ENCODE measurements at places on chromosomes 2 and 18.

GRCh38 chr2:230323385-230324106 is 3.4 kb upstream of the SP140L start:
- DNase-seq: no peak

DNA sequence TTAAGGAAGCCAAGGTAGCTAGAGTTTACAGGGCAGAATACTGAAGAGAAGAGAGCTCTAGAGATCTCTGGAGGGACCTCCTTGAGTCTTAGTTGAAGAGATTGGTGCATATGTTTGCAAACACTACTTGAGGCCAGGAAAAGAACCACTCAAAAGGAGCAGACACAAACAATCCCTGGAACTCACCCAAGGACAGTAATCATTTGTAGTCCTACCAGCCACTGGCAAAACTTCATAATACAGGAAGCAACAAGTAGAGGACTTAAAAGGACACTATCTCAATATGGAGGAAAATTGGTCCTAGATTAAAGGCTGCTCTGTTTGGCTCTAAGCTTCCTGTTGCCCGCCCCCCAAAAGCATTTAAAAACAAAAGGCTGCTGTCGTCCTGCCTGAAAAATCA is 46.9 kb upstream of the UBXN4 start:
- DNase-seq: no peak

- no peak for DNase-seq
Measured at GRCh38 chr18:39840856-39841481, 2114.1 kb upstream of the PIK3C3 start.

DNA sequence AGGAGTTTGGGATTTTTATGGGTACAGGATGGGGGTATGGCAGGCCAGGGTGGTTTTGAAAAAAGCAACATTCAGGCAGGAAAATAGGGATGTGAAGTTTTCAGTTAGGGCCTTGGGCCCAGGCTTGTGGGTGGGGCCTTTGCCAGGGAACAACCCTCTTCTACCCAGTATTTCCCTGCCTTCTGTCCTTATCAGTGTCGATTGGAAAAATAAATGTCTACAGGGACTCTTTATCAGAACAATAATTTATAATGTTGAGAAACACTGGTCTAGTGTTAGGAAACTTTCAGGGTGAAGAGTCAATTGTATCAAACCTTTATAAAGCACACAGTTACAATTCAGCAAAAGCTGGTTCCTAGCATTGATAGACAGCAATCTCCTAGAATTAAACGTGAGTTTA is 214.1 kb upstream of the NABP1 start:
- no peak for DNase-seq

DNA sequence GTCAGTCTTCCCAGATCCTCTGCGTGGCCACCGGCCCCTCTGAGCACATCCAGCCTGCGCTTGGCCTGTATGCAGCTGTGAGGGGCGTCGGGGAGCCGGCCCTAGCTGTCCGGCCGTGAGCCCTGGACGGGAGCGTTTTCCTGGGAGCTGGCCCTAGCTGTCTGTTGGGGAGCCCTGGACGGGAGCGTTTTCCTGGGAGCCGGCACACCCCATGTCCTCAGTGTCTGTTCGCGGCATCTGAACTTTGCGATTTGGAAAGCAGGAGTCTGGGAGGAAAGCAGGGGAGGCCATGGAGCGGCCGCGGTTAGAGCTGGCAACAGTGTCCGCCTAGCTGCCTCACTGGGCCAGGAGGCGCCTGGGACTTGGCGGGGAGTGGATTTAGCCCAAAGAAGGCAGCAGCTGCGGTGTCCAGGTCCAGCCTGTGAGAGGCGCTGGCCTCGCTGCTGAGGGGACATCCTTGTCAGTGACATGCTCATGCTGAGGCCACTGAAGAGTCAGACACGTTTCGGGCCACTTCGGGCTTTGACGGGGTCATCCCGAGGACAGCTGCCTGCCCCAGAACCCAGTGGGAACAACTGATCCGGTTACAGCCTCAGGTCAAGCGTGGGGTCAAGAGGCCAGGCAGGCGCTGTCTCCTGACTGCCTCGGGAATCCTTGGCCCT is 75.8 kb downstream of the KCNG2 start:
- no peak for DNase-seq

GRCh38 chr2:121532347-121532766 is 1.7 kb downstream of the RNU4ATAC start:
- peak; percentile 32 for DNase-seq

DNA sequence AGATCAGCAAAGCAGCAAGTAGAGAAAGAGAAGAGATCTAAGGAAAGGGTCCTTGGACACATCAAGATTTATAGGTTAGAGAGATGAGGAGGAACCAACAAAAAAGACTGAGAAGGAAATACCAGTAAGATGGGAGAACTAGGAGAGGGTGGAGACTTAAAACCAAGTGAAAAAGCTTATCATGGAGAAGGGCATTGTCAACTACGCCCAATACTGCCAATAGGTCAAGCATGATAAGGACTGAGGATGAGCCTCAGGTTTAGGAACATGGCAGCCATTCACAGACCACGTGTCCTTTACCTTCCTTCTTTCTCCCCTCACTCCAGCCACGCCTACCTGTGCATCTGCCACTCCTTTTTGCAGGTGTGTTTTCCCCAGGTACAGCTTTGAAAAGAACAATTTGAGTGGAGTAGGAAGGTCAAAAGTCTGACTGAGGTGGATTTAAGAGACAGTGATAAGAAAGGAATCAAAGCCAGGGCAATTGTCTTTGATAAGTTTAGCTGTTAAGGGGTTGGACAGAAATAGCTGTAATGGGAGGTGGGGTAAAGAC is 238.7 kb downstream of the STK39 start:
- no peak for DNase-seq

DNA sequence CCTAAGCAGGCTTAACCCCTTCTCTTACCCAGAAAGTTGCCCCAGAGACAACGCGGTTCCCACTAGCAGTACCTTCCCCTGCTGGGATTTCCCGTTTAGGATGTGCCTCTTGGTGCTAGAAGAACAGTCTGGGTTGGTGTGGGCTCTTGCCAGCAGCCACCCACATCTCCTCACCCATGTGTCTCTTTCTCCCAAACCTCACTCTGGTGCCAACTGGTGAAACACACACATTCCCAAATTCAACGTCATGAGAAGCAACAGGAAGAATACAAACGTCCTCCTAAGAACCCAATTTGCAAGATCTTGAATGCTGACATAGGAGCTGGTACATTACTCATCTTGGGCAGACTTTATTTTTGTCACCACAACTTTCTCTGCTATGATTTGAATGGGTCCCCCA is 36.2 kb downstream of the DIPK1C start:
- DNase-seq: no peak

DNA sequence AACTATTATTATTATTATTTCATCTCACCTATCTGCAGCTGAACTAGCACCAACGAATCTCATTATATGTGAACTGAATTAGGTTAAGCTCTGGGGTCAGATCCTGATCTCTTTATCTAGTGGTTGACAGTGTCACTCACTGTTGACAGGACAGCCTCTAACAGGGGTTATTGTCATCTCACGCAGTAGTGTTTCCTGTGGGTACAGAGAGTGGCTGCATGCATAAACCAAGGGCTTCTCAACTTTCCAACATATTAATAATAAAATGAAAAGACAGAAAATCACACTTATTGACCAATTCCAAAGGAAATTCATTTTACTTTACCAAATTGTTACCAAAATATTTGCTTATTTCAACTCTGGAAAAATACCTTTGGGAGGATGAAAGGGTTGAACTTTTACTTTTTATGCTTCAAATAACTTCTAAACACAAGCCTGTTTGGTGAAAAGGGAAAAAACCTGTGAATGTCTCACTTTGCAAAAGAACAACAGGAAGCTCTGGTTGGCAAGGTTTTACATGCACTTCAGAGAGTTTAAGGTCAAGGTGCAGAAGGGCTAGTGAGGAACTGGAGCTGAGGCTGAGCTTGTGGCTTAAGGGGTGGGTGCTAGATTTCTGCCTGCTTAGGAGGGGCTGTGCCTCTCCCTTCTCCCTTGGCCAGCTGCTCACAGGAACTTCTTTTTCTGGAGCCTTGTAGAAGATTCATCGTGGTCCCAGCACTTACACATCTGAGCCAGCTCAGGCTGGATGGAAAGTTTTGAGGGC is 72.6 kb downstream of the CTAGE1 start:
- no peak for DNase-seq

DNA sequence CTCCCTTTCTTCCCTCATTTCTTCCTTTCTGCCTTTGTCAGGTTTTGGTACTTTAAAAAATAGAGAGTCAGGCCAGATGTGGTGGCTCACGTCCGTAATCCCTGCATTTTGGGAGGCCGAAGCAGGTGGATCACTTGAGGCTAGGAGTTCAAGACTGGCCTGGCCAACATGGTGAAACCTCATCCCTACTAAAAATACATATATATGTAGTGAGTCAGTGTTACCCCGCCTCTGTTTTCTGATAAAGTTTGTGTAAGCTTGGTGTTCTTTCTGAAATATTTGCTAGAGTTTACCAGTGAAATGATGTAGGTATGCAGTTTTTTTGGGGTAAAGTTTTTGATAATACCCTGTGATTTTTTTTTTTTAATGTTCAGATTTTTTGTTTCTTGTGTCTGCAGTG is 58.8 kb downstream of the DGKD start:
- no peak for DNase-seq

DNA sequence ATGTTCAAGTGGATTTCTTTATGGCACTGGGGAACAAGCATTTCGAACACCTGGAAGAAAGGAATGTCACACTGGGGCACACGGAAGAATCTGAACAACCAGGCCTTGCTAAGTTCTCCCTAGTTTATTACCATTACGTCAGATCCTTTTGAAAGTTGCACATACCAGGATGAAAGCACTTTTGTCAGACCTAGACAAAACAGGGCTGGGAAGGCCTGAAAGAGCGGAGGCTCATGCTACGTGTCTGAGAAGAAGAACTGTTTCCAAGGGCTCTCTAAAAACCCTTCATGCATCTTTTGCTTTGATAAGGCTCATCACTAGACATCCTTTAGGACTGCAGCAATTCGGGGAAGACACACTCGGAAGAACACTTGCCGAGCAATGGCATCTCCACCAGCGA is 15.4 kb upstream of the SLC25A52 start:
- no peak for DNase-seq

GRCh38 chr18:26407736-26408601 is 140.4 kb downstream of the KCTD1 start:
- DNase-seq: no peak

GRCh38 chr18:24089515-24090337 is 49.1 kb upstream of the CABYR start:
- no peak for DNase-seq

GRCh38 chr2:172119089-172119488 is 16.4 kb upstream of the DLX2 start:
- DNase-seq: peak; percentile 43

- no peak for DNase-seq
Measured at GRCh38 chr2:86400321-86400720, 40.9 kb upstream of the KDM3A start.

- DNase-seq: no peak
Measured at GRCh38 chr2:44740678-44741077, 200.8 kb upstream of the SIX3 start.

- DNase-seq: no peak
Measured at GRCh38 chr18:5425721-5426120, 118.1 kb downstream of the EPB41L3 start.

DNA sequence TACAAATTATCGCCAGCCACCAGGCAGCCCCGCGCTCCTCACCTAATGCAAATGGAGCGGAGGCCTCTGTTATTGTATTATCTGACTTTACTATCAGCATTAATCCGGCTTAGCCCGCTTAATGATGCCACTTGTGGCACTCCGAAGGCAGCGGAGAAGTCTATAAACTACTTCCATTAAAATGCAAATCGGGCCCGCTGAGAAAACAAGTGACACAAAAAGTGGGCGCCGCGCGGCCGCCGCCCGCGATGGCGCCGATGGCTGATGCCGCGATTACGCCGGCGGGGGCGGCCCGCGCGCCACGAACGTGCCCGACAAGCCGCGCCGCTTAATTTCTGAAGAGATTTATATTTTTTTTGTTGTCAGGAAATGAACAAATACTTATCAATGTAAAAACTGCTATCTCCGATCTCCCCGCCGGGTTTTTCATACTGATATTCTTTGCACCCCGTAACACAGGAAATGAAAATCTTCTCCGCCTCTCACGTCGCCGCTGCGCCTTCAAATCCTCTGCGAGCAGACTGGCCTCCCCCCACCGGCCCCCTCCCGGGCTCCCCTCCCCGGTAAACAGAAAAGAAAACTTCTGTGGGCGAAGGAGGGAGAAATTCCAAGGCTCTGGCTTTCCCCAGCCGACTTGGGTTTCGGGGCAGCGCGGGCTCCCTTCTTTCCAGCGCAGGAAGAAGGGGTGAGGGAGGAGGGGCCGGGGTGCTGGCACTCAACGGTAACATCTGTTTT is 221.8 kb downstream of the INSIG2 start:
- no peak for DNase-seq

DNA sequence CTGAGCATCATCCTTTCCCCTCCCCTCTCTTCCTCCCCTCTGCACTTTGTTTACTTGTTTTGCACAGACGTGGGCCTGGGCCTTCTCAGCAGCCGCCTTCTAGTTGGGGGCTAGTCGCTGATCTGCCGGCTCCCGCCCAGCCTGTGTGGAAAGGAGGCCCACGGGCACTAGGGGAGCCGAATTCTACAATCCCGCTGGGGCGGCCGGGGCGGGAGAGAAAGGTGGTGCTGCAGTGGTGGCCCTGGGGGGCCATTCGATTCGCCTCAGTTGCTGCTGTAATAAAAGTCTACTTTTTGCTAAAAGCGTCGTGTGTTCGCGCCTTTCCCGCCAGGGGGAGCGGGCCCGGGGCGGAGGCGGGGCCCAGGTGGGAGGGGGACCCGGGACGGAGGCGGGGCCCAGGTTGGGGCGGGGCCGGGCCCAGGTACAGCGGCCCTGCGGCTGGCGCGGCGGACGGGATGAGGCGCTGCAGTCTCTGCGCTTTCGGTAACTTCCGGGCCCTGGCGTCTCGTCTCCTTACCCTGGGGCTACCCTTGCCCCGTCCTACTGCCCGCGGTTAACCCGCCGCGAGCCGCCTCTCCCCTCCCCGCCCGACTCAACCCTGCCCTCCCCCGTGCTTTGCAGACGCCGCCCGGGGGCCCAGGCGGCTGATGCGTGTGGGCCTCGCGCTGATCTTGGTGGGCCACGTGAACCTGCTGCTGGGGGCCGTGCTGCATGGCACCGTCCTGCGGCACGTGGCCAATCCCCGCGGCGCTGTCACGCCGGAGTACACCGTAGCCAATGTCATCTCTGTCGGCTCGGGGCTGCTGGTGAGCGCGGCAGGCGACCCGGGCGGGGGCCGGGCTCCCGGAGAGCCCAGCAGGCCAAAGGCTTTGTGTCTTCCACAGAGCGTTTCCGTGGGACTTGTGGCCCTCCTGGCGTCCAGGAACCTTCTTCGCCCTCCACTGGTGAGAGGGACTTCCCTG is at the start of gene KRTCAP3:
KRTCAP3 (plus strand) TSS at position 424 of the 962 bp plus-strand sequence; CDS start at position 456, 32 bp downstream.
- DNase-seq: no peak

GRCh38 chr2:135010200-135010942 is 36.9 kb downstream of the MAP3K19 start:
- DNase-seq: no peak

Data from HTR-8/SVneo (cell line).